ENCODE measurements at places on chromosomes 6 and 20.

GRCh38 chr6:7392402-7392801, 2.8 kb downstream of the RIOK1 start:
- no peak for DNase-seq

GRCh38 chr6:28900577-28901256, 23.1 kb downstream of the TRIM27 start:
- DNase-seq = no peak

DNA sequence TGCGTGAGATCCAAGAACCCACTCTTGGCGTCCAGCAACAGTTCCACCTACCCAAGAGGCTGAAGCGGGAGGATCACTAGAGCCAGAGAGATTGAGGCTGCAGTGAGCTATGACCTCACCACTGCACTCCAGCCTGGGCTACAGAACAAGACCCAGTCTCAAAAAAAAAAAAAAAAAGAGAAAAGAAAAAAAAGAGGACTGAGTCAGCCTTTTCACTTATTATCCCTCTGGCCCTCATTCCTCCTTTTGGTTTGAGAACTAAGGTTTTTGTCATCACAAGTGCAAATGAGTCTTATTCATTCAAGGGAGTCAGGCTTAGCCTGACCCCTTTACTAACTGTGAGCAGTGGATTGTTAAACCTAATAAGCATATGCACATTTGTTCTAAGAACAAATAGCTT, 37.9 kb upstream of the JARID2 start:
- no peak for DNase-seq

DNA sequence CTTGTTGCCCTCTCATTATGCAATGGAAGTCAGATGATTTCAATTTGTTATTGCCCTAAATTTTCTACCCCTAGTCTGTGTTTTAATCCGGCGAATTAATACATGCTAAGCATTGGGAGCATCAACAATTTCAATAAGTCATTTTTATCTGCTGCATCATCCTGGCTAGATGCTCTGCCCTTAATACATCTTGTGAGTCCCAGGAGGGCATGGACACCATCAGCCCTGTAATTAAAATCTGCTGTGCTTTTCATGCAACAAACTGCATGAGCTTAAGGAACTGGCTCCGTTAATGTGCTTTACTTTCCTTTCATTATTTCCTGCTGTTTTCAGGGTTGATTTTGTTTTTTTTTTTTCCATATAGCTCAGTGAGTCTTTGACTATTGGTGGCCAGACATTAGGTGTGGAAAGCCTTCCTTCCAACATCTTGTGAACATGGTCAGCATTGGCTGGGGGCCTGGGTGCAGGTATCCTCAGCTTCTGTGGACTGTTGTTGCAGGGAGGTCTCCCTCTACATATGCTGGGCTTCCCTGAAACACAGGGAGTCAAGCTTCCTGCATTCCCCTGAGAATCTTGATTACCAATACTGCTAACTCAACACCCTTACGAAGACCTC, 8.5 kb upstream of the PBOV1 start:
- DNase-seq = no peak

- no peak for DNase-seq
These were observed 355.5 kb downstream of the PRKN start for GRCh38 chr6:162372106-162372505.

DNA sequence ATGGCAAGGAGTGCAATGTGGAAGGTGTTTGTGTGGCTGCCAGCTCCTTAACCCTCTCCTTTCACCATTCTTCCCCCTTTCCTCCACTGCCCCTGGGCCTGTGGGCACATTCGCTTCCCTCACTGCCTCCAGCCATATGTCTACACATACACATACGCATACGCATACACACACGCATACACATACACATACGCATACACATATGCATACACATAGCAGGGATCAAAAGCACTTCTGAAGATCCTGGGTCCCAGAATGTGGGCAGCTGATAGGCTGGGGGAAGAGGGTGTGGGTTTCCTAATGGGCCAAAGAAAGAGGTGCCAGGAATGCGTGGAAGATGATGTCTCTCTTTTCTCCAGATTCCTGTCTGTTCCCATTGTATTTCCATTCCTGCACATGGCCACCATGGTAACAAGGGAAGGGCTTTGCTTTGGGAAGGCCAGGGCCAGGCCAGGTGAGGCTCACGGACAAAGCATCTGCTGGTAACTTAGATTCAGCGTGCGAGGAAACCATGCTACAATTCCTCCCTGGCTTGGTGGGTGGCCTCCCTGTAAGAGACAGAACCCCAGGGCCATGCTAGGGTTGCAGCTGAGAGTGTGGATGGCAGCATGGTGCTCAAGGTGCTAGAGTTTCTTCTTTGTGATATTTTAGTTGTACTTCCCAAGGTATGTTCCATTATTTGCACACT, 44.8 kb upstream of the GTSF1L start:
- no peak for DNase-seq

DNA sequence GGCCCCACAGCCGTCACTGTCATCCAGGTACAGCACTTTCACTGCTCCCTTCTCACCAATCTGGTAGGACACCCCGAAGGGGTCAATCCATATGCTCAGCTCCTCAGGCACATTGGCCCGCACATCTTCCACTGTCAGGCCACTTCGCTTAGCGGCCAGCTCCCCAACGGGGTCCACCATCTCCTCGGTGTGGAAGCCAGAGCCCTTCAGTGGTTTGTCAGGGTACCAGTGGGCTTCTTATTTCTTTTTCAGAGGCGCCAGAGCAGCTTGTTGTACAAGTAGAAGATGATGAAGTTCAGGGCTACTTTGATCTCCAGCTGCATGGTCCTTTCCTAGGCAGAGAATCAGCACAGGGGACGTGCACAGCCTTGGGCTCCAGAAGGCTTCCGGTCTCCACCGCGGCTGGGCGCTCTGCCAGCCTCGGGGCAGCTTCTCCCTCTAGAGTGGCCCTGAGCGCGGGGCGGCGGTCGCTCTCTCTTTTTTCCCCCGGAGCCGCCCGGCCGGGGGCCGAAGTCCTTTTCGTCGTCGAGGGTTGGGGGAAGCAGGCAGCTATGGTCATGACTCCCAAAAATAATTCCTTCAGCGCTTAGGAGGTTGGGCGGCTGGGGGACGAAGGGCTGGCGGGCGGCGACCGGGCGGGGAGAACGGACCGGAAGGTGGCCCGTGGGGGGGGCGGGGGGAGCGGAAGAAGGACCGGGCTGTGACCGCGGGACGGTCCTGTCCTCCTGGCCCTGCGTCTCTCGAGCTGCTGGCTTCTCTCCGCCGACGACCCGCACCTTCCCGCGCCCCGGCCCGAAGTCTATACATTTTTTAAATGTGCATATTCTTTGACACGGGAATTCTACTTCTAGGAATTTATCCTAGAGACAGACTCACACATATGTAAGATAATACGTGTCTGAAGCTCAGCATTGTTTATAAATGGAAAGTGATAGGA, 6.5 kb upstream of the ZSCAN9 start:
- DNase-seq = no peak

DNA sequence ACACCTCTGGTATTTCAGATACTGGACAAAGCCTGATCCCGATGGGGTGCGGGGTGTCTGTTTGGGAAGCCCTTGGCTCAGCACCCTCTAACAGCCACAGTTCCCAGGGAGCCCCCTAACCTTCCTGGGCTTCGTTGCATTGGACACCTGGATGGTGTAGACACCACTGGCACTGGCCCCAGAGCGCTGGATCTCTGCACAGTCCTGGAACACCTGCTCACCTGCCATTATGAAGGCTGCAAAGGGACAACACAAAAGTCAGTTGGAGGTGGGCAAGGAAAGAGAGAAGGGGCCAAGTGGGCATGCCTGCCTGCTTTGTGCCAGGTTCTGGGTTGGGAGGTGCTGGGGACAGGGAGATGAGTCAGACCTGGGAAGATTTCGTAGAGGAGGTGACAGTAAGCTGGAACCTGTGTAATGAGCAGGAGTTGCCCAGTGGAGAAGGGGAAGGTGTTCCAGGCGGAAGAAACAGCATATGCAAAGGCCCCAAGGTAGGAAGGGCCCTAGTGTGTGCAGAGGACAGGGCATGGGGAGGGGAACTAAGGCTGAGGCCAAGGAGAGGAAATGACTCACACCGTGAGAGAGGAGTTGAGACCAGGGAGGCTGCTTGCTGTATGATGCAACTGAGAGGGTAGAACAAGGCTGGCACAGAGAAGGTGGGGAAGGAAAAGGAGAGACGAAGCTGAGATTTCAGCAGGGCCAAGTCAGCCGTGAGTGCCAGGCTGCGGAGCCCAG, 34.9 kb downstream of the ANGPT4 start:
- no peak for DNase-seq

GRCh38 chr20:3874194-3874844, 14.9 kb upstream of the PANK2 start:
- no peak for DNase-seq

DNA sequence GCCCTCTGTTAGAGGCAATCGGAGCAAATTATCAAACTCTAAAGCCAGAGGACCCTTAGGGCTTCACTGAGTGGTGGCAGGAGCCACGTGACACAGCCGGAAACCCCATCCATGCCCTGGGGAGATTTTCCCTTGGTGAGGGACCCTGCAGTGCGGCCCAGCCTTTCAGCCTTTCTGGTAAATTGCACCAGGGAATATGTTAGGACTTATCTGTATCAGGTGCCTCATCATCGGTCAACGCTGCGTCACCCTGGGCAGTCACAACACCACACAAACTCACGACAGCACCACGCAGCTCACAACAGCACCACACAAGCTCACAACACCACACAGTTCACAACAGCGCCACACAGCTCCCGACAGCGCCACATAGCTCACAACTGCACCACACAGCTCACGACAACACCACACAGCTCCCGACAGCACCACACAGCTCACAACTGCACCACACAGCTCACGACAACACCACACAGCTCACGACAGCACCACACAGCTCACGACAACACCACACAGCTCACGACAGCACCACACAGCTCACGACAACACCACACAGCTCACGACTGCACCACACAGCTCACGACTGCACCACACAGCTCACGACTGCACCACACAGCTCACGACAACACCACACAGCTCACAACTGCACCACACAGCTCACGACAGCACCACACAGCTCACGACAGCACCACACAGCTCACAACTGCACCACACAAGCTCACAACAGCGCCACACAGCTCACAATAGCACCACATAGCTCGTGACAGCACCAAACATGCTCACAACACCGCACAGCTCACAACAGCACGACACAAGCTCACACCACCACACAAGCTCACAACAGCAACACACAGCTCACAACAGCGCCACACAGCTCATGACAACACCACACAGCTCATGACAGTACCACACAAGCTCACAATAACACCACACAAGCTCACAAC, 199.0 kb downstream of the DLL1 start:
- DNase-seq = no peak

GRCh38 chr6:133169901-133170300, 71.3 kb upstream of the EYA4 start:
- DNase-seq = no peak

- DNase-seq = no peak
These were observed 138.0 kb downstream of the HFE start for GRCh38 chr6:26224940-26225847.

GRCh38 chr20:33280000-33280680, 2.9 kb upstream of the BPIFB1 start:
- DNase-seq = no peak

- no peak for DNase-seq
These were observed 476.8 kb upstream of the AGPAT4 start for GRCh38 chr6:161750686-161751085.

GRCh38 chr20:36541227-36541767, at the start of gene MYL9:
MYL9 (plus strand) TSS chr20:36541519; CDS start chr20:36544885, 3,366 bp downstream.
- DNase-seq = no peak
